NCI-H1092 treated with DMSO at 0.1 percent for 48 hours (cell line): ENCODE measurements at places on chromosomes 1 and 21.

DNA sequence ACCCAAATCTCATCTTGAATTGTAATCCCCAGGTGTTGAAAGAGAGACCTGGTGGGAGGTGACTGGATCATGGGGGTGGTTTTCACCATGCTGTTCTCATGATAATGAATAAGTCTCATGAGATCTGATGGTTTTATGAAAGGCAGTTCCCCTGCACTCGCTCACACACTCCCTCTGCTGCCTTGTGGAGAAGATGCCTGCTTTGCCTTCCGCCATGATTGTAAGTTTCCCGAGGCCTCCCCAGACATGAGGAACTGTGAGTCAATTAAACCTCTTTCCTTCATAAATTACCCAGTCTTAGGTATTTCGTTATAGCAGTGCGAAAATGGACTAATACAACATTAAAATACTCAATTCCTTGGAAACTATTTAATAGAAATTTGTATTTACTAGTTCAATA, 99.2 kb downstream of the PROX1 start:
- DNase-seq = no peak

DNA sequence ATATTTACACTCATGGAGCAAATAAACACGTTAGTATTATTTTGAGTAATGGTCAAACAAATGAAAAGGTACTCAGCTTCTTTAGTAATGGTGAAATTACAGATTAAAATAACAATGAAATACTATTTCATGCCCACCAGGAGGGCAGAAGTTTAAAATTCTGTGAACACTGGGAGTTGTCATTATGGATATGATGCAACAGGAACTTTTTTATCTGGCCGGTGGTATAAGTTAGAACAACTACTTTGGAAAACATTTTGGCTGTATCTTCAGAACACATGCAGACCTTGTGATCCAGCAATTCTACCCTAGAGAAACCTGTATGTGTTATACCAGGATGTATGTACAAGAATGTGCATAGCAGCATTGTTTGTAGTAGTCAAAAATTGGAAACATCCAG, 23.2 kb upstream of the PPP1R8 start:
- DNase-seq = no peak

DNA sequence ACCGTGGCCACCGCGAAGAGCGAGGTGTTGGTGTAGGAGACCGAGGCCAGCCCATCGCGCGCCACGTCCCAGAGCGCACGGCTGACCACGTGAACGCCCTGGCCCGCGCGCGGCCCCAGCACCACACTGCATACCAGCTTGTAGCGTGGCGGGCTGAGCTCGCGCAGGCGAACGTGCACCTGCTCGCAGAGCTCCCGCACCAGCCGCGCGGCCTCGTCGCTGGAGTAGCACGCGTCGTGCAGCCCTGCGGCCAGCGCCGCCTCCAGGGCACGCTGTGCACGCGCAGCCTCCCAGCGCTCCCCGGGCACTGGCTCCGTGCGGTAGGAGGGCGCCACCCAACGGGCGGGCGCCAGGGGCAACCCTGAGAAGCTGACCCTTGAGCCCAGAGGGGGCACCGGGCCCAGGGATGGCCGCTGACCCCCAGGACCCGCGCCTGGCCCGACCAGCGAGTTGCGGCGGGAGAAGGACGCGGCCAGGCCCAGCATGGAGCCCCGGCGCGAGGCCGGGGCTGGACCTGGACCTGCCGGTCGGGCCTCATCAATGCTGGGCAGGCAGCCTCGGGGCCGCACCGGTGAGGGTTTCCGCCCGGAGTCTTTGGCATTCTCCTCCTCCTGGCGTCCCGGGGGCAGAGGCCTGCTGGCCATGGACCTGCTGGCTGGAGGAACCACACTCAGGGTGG, 987 bp downstream of the DYNLT4 start:
- no peak for DNase-seq

DNA sequence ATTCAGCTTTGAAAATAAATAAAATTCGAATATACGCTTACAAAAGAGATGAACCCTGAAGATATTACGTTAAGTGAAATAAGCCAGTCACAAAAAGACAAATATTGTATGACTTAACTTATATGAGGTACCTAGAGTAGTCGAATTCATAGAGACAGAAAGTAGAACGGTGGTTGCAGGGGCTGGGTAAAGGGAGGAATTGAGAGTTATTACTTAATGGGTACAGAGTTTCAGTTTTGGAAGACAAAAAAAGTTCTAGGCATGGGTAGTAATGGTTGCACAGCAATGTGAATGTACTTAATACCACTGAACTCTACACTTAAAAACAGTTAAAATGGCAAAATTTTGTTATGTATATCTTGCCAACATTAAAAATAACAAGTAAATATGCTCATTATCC, 48.6 kb upstream of the ZNHIT6 start:
- no peak for DNase-seq

DNA sequence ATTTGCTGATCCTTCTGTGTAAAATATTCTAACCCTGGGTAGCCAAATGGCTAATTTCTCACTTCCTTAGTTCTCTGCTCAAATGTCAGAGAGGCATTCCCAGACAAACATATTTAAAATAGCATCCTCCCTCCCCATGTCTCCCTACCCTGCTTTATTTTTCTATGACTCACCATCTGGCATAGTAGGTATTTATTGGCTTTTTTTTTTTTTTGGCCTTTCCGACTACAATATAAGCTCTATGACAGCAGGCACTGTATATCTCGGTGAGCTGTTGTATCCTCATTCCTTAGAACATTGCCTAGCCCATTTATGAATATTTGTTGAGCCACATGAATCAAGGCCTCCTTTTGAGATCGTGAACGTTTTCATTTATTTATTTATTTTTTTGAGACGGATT, 1.5 kb upstream of the NEK7 start:
- no peak for DNase-seq

GRCh38 chr1:94713472-94714141, 106.5 kb upstream of the SLC44A3 start:
- no peak for DNase-seq

DNA sequence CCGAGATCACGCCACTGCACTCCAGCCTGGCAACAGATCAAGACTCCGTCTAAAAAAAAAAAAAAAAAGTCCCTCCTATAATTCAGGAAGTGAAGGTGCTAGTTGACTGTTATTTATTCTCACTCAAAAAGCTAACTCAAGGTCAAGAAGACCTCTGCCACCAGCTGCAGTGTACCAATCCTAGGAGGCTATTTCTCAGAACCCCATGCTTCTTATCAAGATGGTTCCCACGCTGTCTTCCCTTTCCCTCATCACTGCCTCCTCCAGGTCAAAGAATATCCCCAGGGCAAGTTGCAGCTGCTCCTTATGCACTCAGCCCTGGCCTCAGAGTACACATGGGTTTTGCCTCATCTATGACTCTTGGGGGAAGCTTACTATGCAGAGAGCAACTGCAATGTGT, 53.6 kb downstream of the RERE start:
- no peak for DNase-seq

DNA sequence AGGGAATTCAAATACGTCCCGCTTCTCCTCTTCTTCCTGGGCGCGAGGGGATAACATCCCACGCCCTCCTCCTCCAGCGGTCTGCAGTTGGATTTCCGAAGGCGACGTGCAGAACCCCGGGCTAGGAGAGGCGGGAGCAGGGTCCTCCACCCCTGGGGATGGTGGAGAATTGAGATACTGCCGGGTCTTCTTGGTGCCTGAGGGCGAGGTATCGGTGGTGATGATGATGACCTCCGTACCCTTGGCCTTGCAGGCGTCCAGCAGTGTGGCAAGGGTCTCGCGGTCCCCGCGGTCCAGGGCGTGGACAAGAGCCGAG, 3.2 kb upstream of the LIX1L start:
- no peak for DNase-seq

DNA sequence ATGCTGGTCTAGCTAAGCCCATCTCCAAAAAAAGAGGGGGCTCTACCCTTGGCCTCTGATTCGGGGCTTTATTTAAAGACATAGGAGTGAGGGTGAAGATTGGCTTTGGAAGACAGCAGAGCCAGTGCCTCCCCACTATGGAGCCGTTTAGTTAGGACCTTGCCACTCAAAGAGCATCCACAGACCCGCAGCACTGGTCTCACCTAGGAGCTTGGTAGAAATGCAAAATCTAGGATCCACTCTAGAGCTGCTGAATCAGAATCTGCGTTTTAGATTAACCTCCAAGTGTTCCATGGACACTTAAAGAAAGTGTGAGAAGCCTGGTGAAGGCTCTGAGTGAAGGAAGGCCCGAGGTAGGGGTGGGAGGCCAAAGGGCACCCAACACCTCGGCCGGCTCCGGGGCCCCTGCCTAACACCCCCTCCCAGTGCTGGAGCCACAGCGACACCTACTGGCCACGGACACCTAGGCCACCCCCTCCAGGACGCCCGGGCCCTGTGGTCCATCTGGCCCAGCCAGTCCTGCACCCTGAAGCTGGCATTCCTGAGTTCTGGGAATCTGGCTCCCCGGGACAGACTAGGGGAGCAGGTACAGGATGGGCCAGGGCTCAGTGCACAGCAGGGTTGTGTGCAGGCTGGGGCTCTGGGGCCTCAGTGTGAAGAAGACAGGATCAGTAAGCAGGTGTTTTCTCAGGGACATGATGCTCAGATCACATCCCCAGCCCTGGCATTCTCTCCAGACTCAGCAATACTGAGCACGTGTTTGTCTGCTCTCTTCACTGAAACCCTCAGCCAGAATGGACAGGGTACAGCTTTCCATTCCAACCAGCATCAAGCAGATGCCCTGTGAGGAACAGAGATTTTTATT, 79.2 kb downstream of the TMEM53 start:
- DNase-seq = peak; percentile 62

DNA sequence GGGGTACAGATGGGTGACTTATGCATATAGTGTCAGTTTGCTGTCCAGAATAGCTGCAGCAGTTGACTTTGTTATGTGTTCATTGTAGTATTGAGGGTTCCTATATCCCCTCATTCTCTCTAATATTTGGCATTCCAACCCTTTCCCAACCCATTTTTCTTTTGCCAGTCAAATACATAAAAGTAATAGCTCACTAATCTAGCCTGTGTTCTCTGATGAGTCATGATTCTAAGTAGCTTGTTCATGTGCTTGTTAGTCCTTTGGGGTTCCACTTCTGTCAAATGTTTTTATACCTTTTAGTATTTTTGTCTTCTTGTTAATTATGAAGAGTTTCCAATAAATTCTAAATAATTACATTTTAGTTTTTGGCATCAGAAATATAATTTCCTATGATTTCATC, 99.2 kb upstream of the MROH9 start:
- no peak for DNase-seq

- DNase-seq = peak; percentile 70
These were observed 7.4 kb downstream of the KYAT3 start for GRCh38 chr1:88985032-88985431.

DNA sequence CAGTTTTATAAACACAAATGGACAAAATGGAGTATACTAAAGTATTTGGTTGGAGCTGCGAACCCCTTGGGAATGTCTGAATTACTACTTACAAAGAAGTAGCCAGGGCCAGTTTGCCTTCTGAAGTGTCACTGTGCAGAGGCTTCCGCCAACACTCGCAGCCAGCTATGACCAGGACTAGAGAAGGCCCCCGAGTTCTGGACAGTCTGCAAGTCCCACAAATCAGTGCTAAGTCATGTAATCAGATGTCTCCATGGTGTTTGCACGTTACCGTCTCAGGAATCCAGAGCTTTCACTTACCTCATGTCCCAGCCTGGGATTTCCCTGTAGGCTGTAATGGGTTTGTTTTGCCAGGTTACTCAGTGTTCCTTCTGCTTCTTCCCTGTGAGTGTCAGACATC, 106.6 kb upstream of the SPAG17 start:
- no peak for DNase-seq

GRCh38 chr1:46372431-46372830, 21.7 kb upstream of the FAAH start:
- DNase-seq = no peak

DNA sequence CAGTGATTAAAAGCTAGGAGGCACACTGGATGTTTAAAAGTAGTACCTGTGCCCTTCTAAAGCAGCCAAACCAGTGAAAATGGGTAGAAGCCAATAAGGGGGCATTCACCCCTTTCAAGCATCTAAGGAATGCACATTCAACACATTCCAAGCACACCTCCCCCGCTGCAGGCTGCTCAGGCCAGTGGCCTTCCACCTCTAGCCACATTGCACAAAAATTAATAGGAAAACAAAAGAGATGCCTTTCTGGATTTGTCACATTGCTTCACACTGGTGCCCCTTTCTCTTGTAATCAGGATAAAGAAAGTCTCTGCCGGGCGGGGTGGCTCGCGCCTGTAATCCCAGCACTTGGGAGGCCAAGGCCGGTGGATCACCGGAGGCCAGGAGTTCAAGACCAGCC, 834.0 kb downstream of the USP25 start:
- DNase-seq = no peak

GRCh38 chr21:27043377-27043776, 76.5 kb upstream of the ADAMTS5 start:
- DNase-seq = no peak

DNA sequence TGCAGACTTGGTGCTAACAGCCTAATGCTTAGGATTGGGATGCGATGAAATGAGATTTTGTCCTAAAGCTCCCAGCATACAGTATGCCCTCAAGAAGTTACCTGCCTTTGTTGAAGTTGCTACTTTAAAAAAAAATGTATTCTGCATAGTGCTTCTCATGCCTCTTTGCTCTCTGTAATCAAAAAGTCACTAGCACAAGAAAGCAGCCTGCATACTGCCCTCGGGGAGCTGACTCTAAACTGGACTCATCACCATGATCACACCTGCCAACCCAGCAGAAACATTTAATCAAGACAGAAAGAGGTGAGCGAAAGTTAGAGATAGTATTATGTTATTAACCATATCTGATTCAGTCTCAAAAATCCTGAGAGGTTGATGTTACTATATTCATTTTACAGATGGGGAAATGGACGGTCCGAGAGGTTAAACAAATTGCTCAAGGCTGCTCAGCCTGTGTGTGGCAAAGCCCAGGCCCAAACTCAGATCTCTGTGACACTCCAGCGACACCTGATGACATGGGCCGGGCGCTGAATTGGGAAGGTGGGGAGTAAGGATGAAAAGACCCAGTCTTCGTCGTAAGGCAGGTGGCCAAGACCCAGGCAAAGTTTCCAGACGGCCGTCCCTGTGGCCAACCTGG, 1.1 kb downstream of the BATF3 start:
- peak; percentile 6 for DNase-seq

DNA sequence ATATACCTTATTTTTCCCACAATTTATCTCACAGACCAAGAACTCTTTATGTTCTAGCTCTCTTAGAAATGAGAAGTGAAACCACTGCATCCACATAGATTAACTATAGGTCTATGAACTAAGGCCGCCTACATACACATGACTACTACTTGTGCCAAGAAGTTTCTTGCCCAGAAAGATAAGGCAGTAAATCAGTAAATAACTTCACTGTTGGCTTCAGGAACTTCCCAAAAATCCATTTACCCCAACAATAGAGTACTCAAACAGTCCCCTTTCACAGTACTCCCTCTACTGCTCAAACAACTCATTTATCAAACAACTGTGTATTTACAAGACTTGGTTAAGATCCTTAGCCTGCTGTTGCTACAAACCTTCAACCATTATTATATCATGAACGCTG, 96.5 kb downstream of the NME7 start:
- no peak for DNase-seq

GRCh38 chr1:9629445-9630201, 21.9 kb upstream of the PIK3CD start:
- no peak for DNase-seq

GRCh38 chr1:155968670-155969069, 9.7 kb downstream of the ARHGEF2 start:
- DNase-seq = peak; percentile 76

- DNase-seq = no peak
These were observed 24.1 kb downstream of the RGS5 start for GRCh38 chr1:163178628-163179027.
